ENCODE measurements at places on chromosomes 11 and 22.
A peak's percentile ranks its signal among the peaks of the same experiment; 100 is the strongest.

- DNase-seq = no peak
Observed at GRCh38 chr11:83568516-83568915, 282.3 kb upstream of the CCDC90B start.

DNA sequence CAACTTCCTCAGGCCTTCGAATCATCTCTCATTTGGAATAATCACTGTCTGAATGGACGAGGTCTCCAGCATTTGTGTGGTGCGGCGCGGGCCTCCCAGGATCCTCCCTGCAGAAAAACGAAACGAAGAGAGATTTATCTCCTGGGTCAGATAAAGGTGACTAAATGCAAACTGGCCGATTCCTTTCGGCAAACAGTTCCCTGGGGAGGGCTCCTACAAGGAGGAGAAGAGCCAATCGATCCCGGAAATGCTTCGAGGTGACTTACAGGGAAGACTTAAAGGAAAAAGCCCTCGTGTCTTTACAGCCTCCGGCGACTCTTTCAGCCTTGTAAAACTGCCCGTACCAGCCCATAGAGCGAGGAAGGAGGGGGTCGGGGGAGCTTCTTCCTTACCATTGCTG, 126.5 kb downstream of the MIAT start:
- no peak for DNase-seq

DNA sequence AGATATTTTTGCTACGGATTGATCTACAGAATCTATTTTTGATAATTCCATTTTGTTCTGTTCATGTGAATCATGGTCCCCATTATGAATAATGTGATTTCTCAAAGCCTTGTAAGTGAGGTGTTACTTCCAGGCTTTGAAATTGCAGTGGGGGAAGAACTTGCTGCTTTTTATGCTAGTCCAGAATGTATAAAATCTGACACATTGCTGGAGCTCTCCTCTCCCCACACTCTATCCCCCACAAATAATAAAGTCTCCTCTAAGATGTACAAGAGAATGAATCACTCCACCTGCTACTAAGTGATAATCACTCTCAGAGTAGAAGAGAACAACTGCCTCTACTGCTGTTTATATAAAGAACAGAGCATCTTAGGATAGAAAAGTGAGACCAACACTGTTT, 5.9 kb upstream of the RAB6A start:
- DNase-seq = no peak

GRCh38 chr11:223884-224283, 12.3 kb downstream of the SIRT3 start:
- DNase-seq = no peak

GRCh38 chr22:37098976-37099591, 10.4 kb downstream of the TMPRSS6 start:
- DNase-seq = no peak

GRCh38 chr11:77172666-77172982, 44.6 kb downstream of the MYO7A start:
- no peak for DNase-seq

DNA sequence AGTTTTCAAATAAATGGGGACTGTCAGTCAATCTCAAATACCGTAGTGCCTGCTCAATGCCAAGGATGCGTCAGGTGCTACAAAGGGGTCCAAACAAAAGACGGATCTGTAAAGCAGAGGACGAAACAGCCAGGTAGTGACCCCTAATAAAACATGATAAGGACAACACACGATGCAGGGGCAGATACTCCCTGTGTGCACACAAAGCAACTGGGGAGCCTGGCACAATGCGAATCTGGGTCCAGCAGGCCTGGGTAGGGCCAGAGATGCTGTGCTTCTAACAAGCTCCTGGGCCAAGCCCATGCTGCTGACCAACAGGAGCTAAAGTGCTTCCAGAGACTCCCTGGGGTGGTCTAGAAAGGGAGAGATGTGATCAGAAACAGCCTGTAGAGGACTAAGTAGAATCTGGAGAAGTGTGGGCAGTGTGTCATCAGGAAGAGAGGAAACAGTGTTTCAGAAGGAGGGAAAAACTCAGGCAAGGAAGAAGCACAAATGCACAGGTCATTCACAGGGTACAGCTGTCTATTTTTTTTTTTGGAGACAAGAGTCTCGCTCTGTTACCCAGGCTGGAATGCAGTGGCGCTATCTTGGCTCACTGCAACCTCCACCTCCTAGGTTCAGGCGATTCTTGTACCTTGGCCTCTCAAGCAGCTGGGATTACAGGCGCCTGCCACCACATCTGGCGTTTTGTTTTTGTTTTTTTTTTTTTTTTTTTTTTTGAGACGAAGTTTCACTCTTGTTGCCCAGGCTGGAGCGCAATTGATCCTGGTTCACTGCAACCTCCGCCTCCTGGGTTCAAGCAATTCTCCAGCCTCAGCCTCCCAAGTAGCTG, 74.5 kb downstream of the MICAL3 start:
- DNase-seq = no peak

DNA sequence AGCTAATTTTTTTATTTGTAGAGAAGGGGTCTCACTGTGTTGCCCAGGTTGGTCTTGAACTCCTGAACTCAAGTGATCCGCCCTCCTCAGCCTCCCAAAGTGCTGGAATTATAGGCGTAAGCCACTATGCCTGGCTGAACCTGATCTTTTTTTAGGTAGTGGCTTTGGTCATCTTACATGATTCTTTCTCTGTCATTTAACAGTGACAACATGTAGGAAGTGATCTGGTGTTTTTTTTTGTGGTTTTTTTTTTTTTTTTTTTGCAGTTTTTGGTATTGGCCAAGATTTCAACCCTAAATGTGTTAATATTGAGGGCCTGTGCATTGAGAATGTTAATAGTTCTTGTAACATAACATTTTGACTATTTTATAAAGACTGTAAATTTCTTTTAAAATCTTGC, 8.0 kb upstream of the FERMT3 start:
- DNase-seq = no peak

DNA sequence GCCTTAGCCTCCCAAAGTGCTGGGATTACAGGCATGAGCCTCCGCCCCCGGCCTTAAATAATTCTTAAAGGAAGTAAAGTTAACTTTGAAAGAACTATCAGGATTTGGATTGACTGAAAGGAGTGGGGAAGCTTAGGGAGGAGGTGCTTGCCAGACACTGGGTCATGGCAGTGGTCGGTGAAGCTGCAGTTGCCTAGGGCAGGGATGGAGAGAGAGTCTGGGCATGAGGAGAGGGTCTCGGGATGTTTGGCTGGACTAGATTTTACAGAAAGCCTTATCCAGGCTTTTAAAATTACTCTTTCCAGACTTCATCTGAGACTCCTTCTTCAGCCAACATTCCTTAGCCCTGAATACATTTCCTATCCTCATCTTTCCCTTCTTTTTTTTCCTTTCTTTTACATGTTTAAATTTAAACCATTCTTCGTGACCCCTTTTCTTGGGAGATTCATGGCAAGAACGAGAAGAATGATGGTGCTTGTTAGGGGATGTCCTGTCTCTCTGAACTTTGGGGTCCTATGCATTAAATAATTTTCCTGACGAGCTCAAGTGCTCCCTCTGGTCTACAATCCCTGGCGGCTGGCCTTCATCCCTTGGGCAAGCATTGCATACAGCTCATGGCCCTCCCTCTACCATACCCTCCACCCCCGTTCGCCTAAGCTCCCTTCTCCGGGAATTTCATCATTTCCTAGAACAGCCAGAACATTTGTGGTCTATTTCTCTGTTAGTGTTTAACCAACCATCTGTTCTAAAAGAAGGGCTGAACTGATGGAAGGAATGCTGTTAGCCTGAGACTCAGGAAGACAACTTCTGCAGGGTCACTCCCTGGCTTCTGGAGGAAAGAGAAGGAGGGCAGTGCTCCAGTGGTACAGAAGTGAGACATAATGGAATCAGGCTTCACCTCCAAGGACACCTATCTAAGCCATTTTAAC, at the start of gene NNMT:
TSS of gene NNMT (plus strand) at position 724 of the 929 bp plus-strand sequence. CDS start at position 882, 158 bp downstream.
- peak; percentile 95 for DNase-seq

- no peak for DNase-seq
Observed at GRCh38 chr22:28951969-28952521, 68.7 kb downstream of the ZNRF3 start.

- no peak for DNase-seq
Observed at GRCh38 chr11:34407121-34407813, 31.5 kb upstream of the CAT start.

DNA sequence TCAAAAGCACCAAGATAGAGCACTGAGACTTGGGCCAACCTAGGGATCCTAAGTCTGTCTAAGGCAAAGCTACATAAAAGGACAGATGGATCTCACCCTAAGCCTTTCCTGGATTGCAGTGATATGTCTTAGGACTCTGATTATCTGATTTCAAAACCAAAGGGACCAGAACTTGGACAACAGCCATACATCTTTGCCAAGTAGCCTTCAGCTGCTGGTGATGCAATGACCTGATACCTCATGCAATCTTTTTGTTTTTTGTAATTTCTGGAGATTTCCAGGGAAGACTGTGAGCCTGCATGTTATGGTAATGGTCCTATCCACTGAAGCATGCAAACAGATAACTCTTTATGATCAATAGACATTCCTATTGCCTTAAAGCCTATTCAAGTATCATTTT, 230.4 kb upstream of the MTNR1B start:
- no peak for DNase-seq

DNA sequence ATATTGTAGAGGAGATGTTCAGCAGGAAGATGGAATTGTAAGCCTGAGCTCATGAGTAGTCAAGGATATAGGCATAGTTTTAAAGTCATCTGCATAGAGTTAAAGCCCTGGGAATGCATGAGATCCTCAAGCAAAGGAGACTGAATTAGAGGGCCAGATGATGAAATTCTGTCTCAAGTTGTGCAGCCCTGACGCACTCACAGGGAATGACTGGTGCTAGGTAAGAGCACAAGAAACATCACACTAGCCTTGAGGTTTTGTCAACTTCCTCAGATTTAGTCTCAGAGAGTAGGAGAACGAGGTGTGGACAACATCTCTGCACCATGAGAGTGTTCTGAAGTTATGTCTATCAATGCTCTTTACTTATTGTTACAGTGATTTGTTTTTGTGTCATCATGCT, 5.8 kb downstream of the RAB38 start:
- DNase-seq = no peak

DNA sequence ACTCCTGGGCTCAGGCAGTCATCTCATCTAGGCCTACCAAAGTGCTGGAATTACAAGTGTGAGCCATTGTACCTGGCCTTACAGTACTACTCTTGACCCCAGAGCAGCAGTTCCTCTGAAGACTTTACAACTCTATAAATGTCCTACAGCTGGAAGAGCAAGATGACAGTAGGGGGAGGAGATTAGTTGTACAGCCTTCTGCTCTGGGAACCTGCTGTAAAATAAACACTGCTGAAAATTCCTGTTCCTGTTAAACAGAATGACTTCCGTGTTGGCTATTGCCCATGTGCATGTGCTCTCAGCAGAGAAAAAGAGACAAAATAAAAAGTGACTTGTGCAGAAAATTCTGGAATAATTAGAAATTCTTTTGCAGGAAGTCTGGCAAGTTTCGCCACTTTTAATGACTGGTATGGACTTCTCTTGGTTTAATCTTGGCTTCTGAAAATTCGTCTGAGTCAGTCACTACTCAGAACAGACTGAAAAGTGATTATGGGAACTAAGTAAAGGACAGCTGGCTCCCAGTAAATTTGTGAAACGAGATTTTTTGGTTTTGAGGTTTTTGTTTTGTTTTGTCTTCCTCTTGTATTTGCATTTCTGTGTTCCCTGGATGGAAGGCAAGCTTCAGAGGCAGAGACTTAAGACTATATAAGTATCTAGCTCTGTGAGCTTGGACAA, 955.7 kb downstream of the DLG2 start:
- DNase-seq = no peak

GRCh38 chr11:132448334-132448995, 1078.0 kb downstream of the NTM start:
- no peak for DNase-seq

GRCh38 chr22:48494256-48494967, 1333.3 kb downstream of the BRD1 start:
- DNase-seq = no peak

- peak; percentile 18 for DNase-seq
Observed at GRCh38 chr11:94193288-94193687, 64.6 kb downstream of the PANX1 start.

DNA sequence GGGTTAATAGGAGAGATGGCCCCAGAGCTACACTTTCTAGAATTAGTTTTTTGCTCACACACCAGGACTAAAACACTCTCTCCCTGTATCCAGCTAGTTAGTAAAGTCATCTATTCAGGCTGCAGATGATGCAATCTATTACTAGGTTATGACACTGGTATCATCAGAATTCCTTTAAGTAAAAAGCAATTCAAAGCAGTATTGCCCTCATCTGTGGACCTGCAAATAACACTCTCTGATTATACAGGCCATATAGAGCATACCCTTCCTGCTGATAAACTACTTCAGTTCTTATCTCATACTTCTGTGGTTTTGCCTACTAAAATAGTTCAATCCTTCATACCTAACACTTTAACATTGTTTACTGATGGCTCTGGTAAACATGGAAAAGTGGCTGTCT, 13.5 kb upstream of the MTMR2 start:
- DNase-seq = no peak

- DNase-seq = no peak
Observed at GRCh38 chr11:36550385-36551115, 17.3 kb upstream of the RAG1 start.

DNA sequence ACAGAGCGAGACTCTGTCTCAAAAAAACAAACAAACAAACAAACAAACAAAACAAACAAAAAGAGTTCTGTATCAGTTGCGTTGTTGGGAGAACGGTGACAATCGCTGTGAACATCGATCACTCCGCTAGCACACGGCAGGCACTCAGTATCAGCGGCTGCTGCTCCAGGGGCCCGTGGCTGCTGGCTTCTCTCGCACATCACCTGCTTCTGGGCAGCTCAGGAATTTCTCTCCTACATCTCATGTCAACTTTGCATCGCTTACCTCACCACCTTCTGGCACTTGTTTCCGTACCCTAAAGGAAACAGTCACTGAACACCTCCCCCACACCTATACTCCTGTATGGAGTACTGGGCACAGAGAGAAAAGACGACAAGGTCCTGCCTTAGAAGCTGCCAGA, 70.3 kb upstream of the WNT7B start:
- DNase-seq = no peak

DNA sequence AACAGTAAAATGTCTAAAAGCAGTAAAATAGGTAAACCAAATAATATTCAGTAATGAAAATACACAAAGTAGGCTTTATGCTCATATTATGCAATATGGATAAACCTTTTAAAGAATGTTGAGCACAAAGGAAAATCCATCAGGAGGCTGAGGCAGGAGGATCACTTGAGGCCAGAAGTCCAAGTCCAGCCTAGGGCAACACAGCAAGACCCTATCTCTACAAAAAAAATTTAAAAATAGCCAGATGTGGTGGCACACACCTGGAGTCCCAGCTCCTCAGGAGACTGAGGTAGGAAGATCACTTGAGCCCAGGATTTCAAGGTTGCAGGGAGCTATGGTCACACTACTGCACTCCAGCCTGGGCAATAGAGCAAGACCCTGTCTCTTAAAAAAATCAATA, 17.7 kb upstream of the LMO2 start:
- no peak for DNase-seq

GRCh38 chr11:3132831-3133260, 32.3 kb downstream of the OSBPL5 start:
- DNase-seq = no peak

DNA sequence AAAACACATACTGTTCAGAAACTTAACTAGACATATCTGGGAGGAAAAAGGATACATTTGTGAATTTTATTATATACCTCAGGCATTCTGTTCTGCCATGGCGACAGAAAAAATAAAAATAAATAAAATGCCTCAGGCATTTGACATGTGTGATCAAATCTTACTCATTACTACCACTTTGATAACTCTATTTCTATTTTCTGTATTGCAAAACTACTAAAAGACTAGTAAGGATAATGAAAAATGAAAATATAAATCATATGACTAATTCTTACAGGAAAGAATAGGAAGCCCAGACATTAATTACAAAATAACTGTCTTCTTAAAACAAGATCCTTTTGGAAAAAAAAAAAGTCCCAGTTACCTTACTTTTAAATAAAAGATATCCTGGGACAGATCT, 5.3 kb downstream of the PICALM start:
- DNase-seq = no peak

Data from kidney epithelial cell (primary cell).